Kasumi-1 (cell line): ENCODE measurements at places on chromosomes 3 and 15.
A peak's percentile ranks its signal among the peaks of the same experiment; 100 is the strongest.

GRCh38 chr3:114176487-114176886, 2.4 kb downstream of the DRD3 start:
- DNase-seq: no peak

DNA sequence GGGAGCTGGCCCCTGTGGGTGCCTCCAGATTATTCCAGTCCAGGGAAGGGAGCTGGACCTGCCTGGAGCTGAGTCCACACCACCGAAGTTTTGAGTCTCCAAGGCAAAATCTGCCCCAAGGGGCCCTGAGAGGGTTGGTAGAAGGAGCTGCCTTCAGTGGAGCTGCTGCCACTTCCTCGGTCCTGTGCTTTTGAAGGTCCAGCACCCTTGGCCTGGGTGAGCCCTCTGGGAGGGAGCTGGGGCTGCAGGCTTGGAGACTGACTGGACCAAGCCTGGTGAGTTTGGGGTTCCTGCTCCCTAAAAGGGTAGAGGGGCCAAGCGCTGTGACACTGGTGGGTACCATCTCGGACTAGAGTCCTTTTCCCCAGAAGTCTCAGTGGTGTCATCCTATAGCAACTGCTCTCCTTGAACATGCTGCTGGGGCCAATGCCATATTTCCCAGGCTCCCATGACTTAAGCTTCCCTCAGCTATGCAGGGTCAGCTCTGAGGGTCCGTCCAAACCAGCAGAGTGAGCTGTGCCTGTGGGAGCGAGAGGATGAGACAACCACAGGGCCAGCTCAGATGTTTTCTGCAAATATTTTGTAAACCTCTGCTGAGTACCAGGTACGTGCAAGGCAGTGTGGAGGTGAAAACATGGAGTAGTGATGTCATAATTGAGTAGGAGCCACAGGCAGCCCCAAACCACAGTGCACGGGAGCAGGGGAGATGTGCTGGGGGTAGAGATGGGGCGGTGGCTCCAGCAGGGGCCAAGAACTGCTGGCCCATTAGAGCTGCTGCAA, 96.0 kb downstream of the ABHD5 start:
- no peak for DNase-seq

- peak; percentile 42 for DNase-seq
Measured at GRCh38 chr15:78069052-78069414, 8.5 kb downstream of the TBC1D2B start.

GRCh38 chr15:77085297-77085696, 14.4 kb upstream of the TSPAN3 start:
- DNase-seq: no peak

- no peak for DNase-seq
Measured at GRCh38 chr3:28280781-28281180, 39.4 kb downstream of the CMC1 start.

DNA sequence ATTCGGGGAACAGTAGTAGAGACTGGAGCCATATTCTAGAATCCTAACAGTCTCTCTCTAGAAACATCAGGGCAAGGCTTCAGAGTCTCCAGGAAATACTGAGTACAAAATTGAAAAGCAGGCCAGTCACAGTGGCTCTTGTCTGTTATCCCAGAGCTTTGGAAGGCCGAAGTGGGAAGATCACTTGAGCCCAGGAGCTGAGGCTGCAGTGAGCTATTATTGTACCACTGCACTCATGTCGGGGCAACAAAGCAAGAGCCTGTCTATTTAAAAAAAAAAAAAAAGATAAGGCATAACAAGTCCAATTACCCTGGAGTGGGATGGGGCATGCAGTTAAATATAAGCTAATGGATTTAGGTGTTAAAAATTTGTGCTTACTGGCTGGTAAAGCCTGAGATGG, 79.0 kb downstream of the SEMA6D start:
- no peak for DNase-seq

GRCh38 chr3:8651418-8652323, 7.1 kb upstream of the SSUH2 start:
- no peak for DNase-seq

- DNase-seq: no peak
Measured at GRCh38 chr15:90099868-90100831, 2.1 kb downstream of the IDH2 start.

- DNase-seq: peak; percentile 57
Measured at GRCh38 chr15:62021991-62022600, 38.2 kb downstream of the VPS13C start.

DNA sequence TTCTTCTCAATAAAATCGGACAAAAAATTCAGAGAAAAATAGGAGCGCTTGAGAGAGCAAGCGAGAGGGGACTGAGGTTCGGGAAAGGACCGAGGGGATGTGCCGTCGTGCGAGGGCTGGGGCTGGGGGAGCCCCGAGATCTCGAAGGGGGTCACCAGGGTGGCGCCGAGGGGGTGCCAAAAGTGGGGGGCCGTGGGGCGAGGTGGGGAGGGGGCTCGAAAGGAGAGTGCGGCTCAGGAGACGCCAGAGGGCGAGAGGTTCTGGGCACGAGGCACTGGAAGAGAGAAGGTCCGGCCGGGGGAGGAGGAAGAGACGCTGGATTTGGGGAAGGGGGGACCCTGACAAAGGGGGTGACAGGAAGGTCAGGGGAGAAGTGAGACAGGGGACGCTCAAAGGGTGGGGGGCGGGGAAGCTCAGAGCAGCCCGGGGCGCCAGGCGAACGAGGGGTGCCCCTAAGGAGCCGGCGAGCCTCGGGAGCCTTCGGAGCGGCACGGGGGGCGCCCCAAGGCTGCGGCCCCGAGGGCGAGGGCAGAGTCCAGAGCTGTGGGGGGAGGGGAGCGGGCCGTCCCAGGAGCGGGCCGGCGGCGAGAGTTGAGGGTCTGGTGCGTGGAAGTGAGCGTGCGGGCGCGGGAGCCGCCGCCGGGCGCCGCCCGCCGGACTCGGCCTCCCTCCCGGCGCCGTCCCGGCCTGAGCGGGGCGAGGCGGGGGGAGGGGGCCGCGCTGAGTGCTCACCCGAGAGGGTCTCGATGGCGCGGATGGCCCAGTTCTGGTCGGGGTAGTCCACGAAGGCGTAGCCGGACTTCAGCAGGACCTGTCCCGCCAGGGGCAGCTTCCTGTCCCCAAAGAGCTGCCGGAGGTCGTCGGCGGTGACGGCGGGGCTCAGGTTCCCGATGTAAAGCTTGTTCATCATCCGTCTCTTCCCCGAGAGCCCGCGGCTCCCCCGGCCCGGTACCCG, 514 bp downstream of the IGF2BP2 start:
- DNase-seq: peak; percentile 52

GRCh38 chr3:146177519-146177918, 16.5 kb upstream of the PLOD2 start:
- DNase-seq: no peak

DNA sequence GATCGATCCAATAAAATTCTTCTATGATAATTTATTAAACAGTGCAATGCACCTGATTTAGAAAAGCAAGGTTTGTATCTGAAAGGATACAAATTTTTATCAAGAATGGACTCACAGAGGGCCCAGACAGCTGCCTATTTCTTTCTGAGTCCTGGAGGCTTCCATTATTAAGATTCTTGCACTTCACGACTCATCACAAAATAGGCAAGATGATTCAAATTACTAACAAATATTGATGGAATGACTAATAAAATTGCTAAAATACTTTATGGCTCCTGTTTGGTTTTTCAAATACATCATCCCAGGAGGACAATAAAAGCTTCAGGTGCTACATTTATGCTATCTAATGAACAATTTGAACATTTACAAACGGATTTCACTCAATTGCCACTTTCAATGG, 483.0 kb upstream of the AGTR1 start:
- no peak for DNase-seq

- DNase-seq: no peak
Measured at GRCh38 chr3:60952055-60952454, 299.2 kb downstream of the FHIT start.

DNA sequence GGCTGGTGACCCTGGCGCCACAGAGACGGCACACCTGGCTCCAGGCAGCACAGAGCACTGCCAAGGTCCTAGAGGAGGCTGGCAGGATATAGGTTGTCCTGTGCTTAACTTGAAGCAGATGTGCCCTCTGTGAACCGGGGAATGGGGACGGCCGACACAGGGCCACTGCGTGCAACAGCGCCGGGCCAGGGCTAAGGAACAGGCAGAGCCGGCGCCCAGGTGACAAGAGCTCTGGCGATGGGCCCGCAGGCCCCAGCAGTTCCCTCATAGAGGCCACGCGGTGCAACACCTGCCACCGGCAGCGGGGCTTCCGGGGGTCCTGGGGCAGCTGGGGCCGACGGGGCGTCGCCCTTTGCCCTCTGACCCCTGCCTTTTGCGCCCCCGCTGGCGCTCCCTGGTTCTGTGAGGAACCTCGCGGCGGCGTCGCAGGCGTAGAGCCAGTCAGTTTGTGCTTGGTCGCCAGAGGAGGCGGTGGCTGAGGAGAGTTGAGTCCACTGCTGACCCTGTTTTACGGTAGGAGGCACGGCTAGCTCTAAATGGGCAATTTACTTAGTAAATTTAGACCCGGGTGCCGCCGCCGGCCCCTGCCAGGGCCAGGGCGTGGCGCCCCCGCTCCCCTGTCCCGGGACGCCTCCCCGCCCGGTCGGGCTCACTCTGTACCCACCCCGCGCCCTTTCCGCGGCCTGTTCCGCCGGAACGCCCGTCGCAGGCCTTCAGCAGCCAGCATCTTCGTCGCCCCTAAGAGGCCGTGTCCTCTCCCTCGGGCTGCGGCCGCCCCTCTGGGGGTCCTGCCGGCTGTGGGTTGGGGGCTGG, at the start of gene NPAP1:
Gene NPAP1 (plus strand): TSS at position 444 of the 813 bp plus-strand sequence. CDS start 93 bp downstream, at position 537.
- DNase-seq: no peak

DNA sequence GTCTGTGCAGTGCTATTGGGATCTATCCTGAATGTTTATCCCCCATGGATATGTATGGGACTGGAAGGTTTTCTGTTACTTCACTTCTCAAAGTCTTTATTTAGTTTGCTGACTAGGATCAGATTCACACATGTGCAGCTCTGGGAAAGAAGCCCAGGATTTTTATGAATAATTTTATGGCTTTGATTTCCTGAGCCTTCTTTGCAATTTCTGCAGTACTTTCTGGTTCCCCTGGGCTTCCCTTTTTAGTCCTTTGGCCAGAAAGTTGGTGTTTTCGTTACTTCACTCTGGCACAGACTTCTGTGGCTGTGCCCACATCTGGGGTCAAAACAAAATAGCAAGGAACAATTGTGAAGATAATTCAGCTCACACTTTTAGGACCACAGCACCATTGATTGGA, 721.0 kb downstream of the OTOL1 start:
- peak; percentile 6 for DNase-seq

- DNase-seq: no peak
Measured at GRCh38 chr3:4561661-4562060, 68.5 kb downstream of the ITPR1 start.

DNA sequence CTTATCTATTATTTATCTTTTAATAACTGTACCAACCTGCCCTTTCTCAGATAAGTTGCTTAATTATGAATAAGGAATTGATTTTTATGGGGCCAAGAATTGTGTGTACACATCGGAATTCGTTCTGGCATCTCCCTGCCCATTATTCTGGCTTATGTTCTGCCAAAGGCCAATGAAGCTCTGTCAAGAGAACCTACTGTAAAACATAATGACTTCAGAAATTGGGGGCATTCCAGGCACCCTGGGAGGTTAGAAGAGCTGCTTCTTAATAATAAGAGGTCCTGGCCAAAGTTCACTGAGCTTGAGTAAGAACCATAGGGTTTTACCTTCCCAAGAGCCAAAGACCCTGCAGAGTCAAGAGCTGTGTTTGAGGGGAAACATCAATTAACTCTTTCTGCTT, 261.7 kb downstream of the SLC9A9 start:
- DNase-seq: no peak

GRCh38 chr3:171444001-171444690, 16.1 kb downstream of the TNIK start:
- DNase-seq: no peak

- peak; percentile 100 for DNase-seq
Measured at GRCh38 chr15:74869726-74870407, 3.3 kb downstream of the SCAMP2 start.

GRCh38 chr3:35965908-35966307, 326.6 kb downstream of the ARPP21 start:
- peak; percentile 83 for DNase-seq

- no peak for DNase-seq
Measured at GRCh38 chr3:168884353-168884903, 779.1 kb downstream of the MECOM start.

- DNase-seq: no peak
Measured at GRCh38 chr3:168213920-168214319, 118.2 kb upstream of the GOLIM4 start.

DNA sequence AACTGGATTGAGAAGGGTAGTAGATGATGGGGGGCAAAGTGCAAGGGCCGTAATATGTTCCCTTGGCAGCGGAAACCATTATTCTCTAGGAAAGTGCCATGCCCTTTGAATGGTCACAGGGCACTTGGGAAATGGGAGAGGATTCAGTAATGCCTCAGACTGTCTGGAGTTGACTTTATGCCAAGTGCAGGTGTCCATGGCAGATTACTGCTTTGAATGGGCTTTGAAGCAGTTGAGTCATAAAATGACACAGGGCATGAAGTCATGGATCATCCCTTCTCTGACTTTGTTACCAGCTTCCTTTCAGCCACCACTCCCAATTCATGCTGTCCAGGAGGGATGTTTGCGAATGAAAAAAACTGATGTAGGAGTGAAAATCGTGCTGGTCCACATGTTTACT, 20.1 kb downstream of the AADACL2 start:
- DNase-seq: no peak

DNA sequence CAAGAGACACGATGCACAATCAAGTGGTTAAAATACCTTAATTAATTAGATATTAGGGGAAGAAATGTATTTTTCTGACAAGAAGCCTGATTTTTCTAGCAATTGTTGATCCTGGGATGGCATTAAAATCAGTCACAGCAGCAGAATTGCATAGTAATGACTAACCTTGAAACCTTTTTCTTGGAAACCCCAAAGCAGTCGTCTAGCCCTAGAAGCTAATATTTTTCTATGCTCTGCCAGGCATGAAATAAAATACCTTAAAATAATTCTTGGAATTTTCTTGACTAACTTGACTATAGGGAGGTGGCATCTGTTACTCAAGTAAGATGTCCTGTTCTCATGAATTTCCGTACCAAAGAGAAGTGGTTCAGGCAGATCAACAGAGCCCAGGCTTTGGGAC, 204.1 kb downstream of the THRB start:
- DNase-seq: no peak

DNA sequence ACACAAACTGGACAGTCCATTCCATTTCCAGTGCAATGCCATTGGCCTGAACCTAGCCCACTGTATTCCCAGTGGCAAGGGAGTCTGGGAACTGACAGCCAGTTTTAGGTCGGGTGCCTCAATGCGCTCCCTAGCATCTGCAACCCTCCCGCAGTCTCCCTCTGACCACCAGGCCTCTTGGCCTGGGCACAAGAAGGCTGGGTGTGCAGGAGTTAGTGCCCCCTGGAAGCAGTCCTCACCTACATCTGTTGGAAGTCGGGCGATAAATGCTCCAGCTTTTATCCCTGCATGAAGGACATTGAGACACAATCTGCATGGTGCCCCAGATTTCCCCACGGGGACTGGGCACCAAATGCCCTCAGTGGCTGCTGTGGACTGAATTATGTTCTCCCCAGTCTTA, 12.7 kb downstream of the C3orf22 start:
- DNase-seq: no peak

DNA sequence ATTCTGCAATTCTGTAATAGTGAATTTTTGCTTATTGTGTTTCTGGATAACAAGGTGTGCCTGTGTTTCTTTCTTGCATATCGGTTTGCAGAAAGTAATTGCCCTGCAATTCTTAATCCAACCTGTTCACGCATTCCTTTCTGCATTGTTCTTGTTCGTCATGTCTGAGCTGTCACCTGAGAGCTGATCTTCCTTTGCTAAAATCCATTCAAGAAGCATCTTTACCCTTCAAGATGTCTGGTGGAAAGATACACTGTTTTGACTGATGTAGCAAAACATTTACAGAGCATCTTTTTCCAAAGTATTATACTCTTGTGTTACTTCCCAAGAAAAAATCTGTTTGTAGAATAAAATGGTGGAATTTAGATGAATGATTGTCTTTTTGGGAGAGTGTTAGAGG, 159.0 kb upstream of the WNT5A start:
- DNase-seq: no peak
